ENCODE measurements at places on chromosomes 6 and 20.
A peak's percentile ranks its signal among the peaks of the same experiment; 100 is the strongest.

DNA sequence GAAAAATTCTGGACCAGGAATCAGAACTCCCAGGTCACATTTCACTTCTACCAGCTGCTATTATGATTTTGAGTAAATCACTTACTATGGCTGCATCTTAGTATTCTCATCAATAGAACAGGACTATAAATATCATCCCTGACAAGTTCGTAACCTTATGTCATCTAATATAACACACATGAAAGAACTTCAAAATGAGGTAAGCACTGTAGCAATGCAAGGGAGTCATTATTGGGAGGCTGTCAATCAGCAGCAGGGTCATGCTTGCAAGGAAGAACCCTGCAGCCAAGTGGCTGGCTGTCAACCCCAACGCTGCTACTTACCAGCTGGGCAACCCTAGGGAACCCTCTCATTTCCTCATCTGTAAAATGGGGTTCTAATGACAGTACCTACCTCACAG, 123.3 kb upstream of the B3GAT2 start:
- DNase-seq = no peak

- DNase-seq = no peak
Observed at GRCh38 chr6:137801352-137802114, 65.5 kb upstream of the TNFAIP3 start.

DNA sequence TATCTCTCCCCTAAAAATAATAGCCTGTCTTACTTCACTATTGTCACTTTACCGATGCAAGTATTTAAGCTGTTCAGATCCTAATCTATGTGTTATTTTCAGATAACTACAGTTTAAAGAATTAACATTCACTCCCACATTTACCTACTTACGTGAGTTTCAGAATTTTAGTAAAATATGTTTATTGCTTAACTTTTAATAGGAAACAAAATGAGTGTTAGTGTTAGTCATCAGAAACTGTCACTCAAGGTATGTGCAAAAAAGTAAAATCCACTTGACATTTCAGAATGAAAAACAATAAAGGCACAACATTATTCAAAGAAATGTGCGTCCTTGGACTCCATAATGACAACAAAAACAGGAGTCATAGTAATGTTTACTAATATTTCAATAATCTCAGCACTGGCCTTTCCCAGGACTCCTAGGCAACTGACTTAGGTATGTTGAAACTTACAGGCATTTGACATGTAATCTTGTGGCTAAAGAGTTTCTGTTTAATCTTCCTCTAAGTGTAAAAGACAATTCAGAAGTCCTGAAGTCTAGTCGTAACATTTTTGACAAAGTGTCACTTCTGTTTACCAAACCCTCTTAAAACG, 4.5 kb downstream of the ATXN1 start:
- DNase-seq = no peak

GRCh38 chr6:28311139-28311823, 24.7 kb downstream of the ZSCAN31 start:
- DNase-seq = no peak

DNA sequence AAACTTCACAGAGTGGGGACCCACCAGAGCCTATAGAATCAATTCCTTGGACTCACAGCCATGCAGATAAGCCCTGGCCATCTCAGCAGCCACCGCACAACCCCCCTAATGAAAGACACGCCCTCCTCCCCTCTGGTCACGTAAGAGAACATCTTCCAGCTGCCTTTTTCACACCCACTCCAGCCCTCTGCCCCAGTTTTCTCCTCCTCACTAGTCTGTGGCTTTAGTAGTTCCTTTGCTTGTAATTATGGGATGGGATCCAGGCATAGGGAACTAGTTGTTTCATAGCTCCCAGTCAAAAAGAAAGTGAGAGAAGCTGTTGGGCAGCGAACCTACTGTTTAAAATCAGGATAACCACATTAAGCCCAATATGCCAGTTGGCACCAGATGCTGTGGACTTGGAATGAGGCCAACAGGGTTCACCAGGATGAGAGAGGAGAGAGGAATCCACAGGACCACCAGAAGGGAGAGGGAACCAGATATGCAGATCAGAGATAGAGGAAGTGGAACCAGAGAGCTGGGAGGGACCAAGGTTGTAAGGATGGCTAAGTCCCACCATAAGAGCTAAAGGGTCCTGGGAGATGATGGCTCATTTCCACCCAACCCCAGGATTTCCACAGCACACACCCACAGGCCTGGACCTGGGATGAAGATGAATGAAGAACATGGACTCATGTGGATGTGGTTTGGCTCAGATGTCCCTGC, 9.0 kb upstream of the BTN3A1 start:
- DNase-seq = peak; percentile 88

- DNase-seq = no peak
Observed at GRCh38 chr20:48536206-48536605, 291.6 kb downstream of the PREX1 start.

- no peak for DNase-seq
Observed at GRCh38 chr6:70379473-70380013, 33.8 kb upstream of the FAM135A start.
